ENCODE measurements at places on chromosomes 13 and 19.

- no peak for DNase-seq
These were observed at the start of gene TICAM1 for GRCh38 chr19:4831304-4831978. Gene TICAM1, minus strand, starts transcription at chr19:4831712. Its CDS starts 13,335 bp downstream, at chr19:4818377.

GRCh38 chr13:112908342-112908741 is 60.7 kb upstream of the MCF2L start:
- DNase-seq: no peak

DNA sequence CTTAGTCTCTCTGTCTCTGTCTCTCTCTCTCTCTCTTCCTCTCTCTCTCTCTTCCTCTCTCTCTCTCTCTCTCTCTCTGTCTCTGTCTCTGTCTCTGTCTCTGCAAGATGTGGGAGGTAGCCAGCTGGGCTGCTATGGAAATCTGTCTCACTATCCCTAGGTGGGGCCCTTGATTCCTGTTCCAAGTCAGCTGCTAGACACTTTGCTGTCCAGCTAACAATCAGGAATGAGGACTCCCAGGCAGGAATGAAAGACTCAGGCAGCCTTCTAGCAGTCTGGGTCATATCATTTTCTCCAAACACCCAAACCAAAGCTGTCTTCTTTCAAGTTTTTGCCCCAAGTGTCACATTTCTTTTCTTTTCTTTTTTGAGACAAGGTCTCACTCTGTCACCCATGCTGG is 23.2 kb downstream of the CATSPERD start:
- no peak for DNase-seq

DNA sequence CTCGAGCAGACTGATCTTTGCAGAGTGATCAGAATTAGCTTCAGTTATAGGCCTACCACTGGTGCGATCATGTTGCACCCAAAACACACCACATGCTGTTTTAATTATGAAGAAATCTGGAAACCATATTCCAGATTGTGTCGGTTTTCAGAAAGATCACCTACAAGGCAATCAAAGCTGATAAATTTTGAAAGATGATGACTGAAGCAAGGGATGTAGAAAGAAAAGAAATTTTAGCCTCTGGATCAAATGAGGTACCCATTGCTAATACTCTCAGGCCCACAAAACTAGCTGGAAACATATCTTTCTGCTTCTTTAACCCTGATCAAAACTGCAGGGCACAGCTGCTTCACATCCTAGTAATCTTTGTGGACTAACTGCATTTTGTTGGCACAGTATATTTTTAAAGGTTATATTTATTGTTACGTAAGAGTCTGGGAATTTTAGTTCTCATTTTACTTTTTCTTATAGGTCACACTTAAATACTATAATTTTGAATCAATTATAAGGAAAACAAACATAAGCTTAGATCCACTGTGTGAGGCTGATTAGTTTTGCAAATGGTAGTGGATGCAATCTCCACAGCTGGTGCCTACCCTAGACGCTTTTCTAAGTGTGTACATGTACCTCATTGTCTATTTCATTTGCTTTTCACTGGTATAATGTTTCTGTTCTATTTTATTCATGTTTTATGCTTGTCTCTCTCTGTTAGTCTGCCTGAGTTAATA is 150.9 kb downstream of the RGCC start:
- DNase-seq: no peak

DNA sequence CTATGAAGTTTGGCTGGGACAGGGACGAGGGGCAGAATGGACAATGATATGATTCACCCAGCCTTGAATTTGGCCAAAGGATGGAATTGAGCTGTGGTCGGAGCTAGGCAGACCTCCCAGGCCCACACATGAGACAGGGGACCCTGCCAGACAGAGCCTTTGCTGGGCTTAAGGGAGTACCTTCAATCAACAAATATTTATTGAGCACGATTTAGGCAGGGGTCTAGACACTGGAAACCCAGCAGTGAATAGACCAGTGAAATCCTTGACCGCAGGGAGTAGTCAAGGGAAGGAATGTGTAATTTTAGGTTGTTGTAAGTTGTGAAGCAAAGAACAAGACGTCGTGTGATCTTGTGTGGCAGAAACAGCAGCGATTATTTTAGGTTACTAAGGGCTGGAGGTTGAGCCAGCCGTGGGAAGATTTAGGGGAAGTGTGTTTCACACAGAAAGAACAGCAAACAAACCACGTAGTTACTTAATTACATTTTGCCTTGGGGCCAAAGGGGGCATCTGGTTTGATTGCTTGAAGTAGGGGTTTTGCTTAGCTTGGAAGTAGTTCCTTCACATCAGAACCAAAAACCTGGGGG is 16.9 kb upstream of the AP1M2 start:
- DNase-seq: peak; percentile 69

DNA sequence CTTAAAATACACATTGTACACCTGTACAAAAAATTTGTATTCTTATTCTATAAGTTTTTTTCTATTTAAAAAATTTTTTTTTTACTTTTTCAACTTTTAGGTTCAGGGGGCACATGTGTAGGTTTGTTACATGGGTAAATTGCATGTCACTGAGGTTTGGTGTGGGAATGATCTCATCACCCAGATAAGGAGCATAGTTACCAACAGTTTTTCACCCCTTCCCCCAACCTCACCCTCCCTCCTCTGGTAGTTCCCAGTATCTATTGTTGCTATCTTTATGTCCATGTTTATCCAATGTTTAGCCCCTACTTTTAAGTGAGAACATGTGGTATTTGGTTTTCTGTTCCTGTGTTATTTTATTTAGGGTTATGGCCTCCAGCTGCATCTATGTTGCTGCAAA is 89.9 kb downstream of the CDK8 start:
- DNase-seq: no peak

DNA sequence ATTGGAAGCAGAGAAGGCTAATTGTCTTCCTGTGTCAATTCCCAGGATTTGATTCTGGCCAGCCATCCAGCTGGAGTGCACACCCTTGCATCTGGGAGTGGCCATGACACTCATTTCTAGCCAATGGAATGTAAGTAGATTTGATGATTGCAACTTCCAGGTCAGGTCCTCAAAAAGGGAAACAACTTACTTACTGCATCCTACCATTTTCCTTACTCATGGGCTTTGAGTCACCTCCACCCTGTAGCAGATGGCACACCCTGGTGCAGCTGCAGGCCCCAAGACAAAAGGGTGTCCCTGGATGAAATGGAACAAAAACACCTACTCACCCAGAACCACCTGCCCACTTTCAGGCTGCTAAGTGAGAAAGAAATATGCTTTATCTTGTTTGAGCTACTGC is 27.3 kb upstream of the MPHOSPH8 start:
- no peak for DNase-seq

DNA sequence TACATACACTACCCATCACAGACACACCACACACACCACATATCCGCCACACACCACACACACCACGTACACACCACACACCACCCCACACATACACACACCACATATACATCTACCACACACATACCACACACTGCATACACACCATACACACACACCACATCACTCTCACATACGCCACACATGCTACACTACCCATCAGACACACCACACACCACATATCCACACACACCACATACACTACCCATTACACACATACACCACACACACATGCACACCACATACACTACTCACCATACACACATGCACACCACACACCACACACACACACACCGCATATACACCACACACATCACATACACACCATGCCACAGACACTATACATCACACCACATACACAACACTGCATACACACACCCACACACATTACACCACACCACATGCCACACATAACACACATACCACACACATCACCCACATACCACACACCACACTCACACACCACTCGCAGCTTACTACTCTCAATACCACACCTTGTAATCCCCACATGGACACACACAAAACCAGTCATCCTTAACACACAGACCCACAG is 9.5 kb downstream of the ERFL start:
- no peak for DNase-seq

- no peak for DNase-seq
These were observed 551.0 kb upstream of the NBEA start for GRCh38 chr13:34391076-34391475.

GRCh38 chr13:94214975-94215374 is 264.5 kb downstream of the DCT start:
- DNase-seq: no peak

DNA sequence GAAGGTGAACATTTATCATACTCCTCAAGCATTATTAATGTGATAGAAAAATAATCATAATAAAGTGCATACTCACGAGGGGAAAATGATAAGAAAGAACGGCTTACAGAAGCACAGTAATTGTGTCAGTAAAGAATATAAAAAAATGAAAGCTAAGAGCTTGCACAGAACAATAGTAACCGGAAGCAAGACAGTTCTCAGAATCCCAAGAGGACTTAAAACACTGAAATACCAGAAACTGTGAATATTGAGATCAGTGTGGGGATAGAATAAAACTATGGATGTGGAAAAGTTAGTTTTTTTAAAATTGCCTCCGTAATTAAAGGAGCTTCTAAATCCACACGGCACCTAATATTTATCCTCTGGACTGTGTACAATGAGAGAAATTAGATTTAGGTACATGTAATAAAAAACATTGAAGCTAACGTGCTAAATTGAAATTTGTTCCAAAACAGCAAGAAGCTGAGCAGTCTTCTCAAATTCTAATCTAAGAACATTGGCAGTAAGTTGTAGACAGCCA is 482.7 kb downstream of the SLITRK6 start:
- DNase-seq: no peak

- DNase-seq: no peak
These were observed 5.8 kb downstream of the MTRF1 start for GRCh38 chr13:41257535-41257934.

DNA sequence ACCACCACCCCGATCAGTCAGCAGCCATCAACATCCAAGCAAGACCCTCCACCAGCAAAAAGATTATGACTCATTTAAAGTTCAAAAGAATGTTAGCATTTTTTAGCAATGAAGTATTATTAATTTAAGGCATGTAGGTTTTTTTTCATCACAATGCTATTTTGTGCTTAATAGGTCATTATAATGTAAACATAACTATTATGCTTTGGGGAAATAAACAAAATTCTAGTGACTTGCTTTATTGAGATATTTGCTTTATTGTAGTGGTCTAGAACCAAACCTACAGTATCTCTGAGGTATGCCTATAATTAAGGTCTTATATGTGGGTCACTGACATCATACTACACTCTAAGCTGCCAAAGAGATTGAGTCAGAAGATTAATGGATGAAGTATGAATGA is 20.0 kb downstream of the KLF12 start:
- no peak for DNase-seq

- DNase-seq: no peak
These were observed 8.8 kb upstream of the KRTDAP start for GRCh38 chr19:35498984-35499527.

All from SIG-M5 (cell line).